CD8-positive, alpha-beta memory T cell (primary cell): ENCODE measurements at places on chromosomes 11 and 22. TPM values are rescaled to one million over a fixed set of nuclear protein-coding genes. Genes with fewer than 3 reads are reported as not detected.

TYR gene
- not detected for total RNA-seq

TTLL12 gene
- total RNA-seq, result 112 TPM

CCDC116 gene
- total RNA-seq, result 0.51 TPM

RIC3 gene
- 9.4 TPM for total RNA-seq

USP2 gene
- total RNA-seq, result 0.51 TPM

- DNase-seq, result no peak
These were observed 28.6 kb downstream of the PPP2R1B start for GRCh38 chr11:111737444-111738210.

- DNase-seq, result no peak
These were observed 108.6 kb upstream of the ASPHD2 start for GRCh38 chr22:26320447-26320846.

DNA sequence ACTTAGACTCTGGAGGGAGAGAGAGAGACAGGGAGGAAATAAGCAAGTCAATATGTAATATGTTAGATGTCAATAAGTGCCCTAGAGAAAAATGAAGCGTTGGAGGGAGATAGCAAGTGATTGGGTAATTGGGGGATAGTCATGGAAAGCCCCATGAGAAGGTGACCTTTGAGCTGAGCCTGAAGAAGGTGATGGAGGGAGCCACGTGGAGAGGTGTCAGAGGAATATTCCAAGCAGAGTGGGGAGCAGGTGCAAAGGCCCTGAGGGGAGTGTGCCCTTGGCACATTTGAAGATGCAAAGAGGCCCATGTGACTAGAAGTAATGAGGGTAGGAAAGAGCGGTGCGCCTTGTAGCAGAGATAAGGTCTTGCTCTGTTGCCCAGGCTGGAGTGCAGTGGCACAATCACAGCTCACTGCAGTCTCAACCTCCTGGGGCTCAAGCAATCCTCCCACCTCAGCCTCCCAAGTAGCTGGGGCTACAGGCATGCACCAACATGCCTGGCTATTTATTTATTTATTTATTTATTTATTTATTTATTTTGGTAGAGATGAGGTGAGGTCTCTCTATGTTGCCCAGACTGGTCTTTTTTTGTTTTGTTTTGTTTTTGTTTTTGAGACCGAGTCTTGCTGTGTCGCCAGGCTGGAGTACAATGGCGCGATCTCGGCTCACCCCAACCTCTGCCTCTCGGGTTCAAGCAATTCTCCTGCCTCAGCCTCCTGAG is 2.1 kb downstream of the LHFPL7 start:
- DNase-seq, result no peak

- no peak for DNase-seq
These were observed 60.0 kb downstream of the MYEOV start for GRCh38 chr11:69353696-69354544.
